CD8-positive, alpha-beta memory T cell (primary cell): ENCODE measurements at places on chromosomes 4 and X.

DNA sequence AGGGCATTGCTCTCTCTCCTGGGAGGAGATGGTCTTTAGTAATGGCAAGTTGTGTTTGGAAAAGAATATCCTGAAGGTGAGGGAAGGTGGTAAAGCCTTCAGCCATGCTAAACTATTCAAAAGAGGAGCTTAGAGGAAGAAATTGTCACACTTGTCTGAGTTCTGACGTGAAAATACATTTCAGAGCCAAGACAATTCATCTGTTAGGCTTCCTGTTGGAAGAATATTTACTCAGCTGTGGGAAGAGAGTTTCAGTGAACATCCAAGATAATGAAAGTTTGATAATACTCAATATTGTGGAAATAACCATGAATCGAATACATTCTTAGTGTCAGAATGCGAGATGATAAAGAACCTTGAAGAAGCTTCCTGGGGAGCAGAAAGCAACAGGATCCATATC, 143.3 kb downstream of the GPAT3 start:
- H3K4me1 ChIP-seq = no peaks in the 10 kb centered on the region
- no peaks in the 10 kb centered on the region for H3K36me3 ChIP-seq
- H3K4me3 ChIP-seq = no peak overlapping the region
- H3K27me3 ChIP-seq = peaks cover 3% of the 10 kb centered on the region
- no peak overlapping the region for H3K27ac ChIP-seq

- H3K4me3 ChIP-seq = no peak overlapping the region
- DNase-seq = no peak
These were observed 493.9 kb upstream of the NDST4 start for GRCh38 chr4:115607311-115607710.

DNA sequence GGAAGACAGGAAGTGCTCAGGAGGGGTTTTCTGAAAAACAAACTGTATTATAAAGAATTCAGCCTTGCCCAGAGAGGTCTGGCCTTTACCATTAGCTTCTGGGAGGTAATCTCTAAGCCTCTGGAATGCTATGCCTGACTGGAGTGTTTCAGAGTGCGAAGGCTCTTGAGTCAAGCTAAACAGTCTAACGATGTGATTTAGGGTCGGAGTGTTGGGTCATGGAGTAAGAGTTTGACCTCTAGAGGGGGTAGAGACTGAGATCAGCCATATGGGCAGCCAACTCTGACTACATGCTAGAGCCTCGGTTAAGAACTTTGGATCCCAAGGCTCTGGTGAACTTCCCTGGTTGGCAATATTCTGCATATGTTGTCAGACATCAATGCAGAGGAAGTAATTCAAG, 15.0 kb downstream of the BOD1L1 start:
- H3K4me1 ChIP-seq = peaks cover 12% of the 10 kb centered on the region
- H3K27me3 ChIP-seq = no peaks in the 10 kb centered on the region
- H3K4me3 ChIP-seq = no peak overlapping the region
- H3K36me3 ChIP-seq = peaks cover 44% of the 10 kb centered on the region
- no peak for DNase-seq
- H3K27ac ChIP-seq = no peak overlapping the region

GRCh38 chrX:39605866-39606265, 491.9 kb downstream of the BCOR start:
- H3K4me1 ChIP-seq = no peaks in the 10 kb centered on the region
- H3K36me3 ChIP-seq = no peaks in the 10 kb centered on the region
- no peak for DNase-seq
- H3K27ac ChIP-seq = no peak overlapping the region
- H3K27me3 ChIP-seq = no peaks in the 10 kb centered on the region

DNA sequence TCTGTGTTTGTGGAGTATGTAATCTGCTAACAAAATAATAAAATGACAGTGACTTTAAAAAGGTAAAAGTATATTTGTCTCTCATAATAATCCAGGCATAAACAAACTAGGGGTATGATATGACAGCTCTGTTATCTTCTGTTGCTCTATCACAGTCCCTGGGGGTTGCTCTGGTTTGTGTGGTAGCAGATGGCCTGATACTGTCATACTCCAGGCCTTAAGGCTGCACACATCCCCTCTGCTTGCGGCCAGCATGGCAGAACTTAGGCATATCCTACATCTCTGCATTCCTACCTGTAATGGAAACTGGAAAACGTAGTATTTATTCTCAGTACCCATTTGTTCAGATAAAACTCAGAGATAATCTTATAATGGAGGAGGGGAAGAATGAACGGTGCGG, 117.9 kb upstream of the HAND2 start:
- no peaks in the 10 kb centered on the region for H3K27me3 ChIP-seq
- no peaks in the 10 kb centered on the region for H3K36me3 ChIP-seq
- no peak overlapping the region for H3K27ac ChIP-seq
- no peak for DNase-seq
- no peaks in the 10 kb centered on the region for H3K4me1 ChIP-seq

- H3K27me3 ChIP-seq = no peaks in the 10 kb centered on the region
- DNase-seq = peak; percentile 12
- no peaks in the 10 kb centered on the region for H3K4me1 ChIP-seq
- H3K36me3 ChIP-seq = no peaks in the 10 kb centered on the region
- no peak overlapping the region for H3K27ac ChIP-seq
These were observed 50.0 kb downstream of the COX18 start for GRCh38 chr4:73019462-73020047.
